ENCODE measurements at places on chromosomes 5 and 9.
A peak's percentile ranks its signal among the peaks of the same experiment; 100 is the strongest.

DNA sequence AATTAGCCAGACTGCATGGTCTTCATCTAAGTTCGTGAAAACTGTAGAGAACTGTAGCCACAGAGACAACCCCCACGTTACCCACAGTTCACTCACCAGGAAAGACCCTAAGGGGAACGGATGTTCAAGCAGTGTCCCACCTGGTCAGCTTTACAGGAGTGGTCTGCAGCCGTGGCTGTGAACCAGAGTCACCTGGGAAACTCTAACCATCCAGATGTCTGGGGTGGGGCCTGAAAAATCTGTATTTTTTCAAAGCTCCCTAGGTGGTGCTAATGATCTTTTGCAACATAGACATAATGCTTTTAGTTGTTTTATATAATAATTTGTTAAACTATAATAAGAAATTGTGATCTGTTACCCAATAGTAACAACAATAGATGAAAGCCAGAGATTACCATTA is 47.7 kb upstream of the ANGPTL2 start:
- DNase-seq = no peak

- no peak for DNase-seq
These were observed 35.3 kb downstream of the THBS4 start for GRCh38 chr5:80070338-80071056.

GRCh38 chr9:114428466-114428865 is 40.7 kb upstream of the AKNA start:
- DNase-seq = no peak

GRCh38 chr5:27242258-27242626 is 203.9 kb upstream of the CDH9 start:
- DNase-seq = no peak

DNA sequence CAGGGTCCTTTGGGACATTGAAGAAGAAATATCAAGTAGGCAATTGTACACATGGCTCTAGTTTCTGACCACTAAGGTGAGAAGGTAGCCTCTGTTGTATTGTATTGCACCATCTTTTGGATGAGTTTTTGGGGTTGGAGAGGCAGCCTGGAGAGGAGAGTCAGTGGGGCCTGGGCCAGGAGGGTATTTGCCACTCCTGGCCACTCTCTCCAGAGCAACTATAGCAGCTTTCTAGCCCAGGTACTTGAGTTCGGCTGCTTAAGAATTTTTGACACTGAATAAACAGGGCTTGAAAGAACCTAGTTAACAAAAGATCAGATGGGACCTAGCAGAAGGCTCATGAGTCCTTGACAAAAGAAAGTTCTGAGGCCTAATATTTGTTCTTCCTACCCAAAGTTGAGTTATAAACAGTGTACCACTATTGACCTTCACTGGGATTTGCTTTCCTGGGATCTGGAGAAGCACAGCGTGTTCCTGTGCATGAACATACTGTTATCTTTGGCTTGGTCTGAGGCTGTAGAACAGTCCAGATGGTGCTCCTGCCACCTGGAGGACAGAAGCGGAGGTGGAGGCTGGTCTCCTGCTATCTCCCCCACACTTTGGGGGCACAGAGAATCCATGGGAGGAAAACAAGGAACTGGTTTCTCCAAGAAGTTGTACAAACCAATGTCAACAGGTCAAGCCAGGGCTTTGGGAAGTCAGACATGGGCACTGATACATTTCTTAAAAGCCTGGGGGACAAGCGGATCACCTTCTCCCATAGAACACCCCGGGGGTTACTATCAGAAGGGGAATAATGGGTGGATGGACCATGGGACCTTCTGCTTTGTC is 110.4 kb upstream of the LIFR start:
- no peak for DNase-seq

DNA sequence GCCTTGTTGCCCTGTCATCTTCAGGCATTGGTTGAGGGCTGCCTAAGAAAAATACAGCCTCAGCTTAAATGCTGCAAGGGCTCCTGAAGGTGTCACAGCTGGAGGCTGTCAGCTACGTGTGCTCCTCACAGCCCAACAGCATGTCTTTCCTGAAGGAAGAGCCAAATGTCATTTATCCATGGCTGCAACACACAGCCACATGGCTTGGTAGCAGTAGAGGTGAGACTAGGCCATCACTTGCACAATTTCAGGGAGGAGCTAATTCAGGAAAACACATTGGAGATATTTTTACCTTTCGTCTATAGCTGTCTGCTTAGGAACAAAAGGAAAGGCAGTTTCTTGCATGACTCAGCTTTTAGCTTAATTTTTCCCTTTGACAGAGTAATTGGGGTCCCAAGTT is 260.7 kb downstream of the SYK start:
- DNase-seq = no peak

DNA sequence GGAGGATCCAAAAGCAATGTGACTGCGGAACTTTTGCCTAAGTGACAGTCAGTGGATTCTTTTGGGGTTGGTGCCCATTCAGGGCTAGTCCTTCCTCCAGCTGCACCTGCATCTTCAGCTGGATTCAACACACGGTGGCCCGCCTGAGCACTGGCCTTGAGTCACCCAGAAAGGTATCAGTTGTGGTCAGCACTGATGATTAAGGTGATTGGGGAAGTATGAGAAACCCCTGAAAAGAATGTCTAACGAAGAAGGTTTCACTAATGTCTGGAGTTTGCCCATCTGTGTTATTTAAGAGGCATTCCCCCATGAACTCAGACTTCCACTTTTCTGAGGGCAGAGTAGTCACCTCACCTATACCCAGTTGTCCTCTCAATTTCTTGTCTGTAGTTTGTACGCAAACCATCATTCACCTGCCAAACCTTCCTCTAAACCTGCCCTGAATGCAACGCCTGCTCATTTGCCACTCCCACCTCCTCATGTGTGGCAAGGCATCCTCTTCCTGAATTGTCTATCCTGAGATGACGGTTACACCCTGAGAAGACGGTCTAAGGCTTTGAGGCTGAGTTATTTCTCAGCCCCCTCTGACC is 27.2 kb downstream of the CSF2 start:
- peak; percentile 55 for DNase-seq

- DNase-seq = no peak
These were observed 178.3 kb downstream of the PDE4D start for GRCh38 chr5:59715228-59715627.

DNA sequence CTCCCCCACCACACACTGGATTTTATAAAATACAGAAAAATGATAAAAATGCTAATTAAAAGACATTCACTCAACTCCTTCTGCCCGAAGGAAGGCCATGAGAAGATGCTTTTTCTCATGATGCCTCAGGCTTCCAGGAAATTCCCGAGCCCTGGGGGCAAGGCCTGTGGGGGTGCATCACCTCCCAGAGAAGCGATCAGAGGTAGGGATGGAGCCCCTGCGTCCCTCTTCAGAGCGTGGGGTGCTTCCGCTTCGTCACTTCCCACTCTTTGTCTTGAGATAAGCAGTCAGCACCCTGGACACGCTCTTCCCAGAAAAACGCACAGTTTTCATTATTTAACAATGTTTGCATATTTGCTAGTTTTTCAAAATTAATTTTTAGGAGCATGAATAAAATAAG is 33.3 kb upstream of the SH3PXD2B start:
- DNase-seq = no peak

- no peak for DNase-seq
These were observed 7.5 kb downstream of the ZNF366 start for GRCh38 chr5:72499730-72500129.

DNA sequence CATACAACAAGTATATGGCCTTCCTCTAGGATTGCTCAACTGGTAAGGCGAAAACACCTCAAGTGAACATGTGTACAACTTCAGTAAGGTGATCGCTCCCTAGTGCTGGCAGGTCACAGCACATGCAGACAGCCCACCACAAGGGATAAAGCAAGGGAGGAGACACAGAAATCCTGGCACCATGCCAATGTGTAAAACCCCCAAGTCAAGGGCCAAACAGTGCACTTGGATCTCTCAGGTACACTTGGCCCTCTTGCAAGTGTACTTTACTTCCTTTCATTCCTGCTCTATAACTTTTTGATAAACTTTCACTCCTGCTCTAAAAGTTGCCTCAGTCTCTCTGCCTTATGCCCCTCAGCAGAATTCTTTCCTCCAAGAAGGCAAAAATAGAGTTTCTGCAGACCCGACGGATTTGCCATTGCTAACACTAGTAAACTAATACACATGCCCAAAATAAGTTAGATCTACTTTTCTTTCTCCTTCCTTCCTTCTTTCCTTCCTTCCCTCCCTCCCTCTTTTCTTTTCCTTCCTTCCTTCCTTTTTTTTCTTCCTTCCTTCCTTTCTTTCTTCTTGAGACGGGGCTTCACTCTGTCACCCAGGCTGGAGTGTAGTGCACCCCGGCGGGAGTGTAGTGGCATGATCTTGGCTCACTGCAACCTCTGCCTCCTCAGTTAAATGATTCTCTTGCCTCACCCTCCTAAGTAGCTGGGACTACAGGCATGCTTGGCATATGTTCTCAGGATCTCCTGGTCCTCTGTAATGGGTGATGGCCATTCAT is 6.8 kb upstream of the LNPEP start:
- DNase-seq = no peak

- DNase-seq = no peak
These were observed 708 bp upstream of the CSNK1G3 start for GRCh38 chr5:123511290-123511647.

DNA sequence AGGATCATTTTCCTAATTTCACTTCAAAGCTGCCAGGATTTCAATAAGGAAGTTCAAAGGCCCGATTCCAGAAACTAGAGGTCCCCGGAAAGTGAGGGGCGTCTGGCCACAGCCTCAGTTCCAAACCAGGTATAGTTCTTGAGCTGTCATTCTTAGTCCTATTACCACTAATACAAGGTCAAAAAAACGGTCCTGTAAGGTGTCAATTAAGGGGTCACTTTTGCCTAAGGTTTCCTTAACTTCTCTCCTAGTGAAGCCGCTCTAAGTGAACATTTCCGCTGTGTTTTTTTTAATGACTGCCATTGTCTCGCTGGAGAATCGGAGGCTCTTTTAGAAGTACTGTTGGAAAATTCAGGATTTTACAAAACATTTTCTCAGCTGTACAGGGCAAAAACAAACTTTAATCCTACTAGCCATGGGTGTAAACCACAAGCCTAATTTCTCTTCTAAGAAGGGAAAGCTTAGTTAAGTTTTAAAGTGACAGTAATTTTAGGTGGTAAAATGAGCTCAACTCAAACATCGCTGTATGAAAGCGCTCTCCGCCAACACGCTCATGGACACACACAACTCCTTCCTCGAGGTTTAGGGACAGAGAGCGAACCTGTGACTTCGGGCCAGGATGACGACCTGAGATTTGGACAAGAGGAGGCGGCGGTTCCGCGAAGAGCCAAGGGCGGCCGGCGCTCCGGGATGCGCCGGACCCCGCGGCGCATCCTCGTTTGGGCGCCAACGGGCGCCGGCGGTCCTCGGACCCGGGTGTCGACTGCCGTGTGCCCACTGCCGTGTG is 76.7 kb upstream of the IFNE start:
- no peak for DNase-seq

DNA sequence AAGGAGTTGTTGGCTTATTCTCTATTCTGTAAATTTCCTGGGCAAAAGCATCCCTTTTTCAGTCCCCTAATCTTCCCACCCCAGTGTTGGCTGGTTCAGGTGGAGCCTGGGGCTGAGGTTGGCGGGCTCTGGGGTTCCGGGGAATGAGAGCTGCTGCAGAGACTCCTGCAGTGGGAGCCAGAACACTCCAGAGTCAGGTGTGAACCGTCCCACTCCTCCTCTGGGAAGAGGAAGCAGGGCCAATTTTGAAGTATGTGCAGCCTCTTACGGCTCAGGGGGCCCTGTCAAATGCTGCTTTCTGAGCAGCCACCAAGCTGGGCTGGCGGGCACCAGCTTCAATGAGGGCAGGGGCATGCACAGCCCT is 42.8 kb downstream of the JADE2 start:
- no peak for DNase-seq

DNA sequence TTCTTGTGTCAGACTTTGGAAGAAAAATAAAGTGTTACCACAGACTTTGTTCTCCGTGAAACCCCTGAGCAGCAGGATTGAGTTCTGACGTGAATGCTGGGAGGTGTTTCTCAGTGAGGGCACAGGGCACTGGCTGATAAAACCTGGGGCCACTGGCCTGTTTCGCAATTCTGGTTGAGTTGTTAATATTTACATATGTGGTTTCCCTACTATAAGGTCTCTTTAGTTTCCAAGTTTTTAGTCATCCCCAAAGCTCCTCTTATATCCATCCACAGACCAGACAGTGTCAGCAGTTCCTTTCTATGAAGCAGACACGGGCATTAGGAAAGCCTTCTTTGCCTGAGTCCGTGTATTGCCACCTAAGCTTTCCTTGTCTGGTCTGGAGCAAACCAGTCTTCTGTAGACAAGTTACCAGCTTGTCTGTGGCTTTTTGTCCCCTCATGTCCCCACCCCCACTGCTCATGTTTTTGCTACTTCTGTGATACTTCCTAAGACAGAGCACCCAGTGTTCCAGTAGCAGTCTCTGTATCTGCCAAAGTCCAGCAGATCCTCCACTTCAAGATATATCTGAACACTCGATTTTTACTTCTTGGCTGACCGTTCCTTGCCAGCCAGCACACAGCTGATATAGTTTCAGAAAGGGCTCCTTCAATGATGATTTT is 42.0 kb downstream of the ACO1 start:
- DNase-seq = peak; percentile 25

- no peak for DNase-seq
These were observed 149.9 kb upstream of the PRR16 start for GRCh38 chr5:120314191-120314590.

- DNase-seq = peak; percentile 88
These were observed 226.9 kb downstream of the SMARCA2 start for GRCh38 chr9:2241836-2242741.

- DNase-seq = no peak
These were observed 85.9 kb upstream of the MAP3K1 start for GRCh38 chr5:56729488-56729887.

DNA sequence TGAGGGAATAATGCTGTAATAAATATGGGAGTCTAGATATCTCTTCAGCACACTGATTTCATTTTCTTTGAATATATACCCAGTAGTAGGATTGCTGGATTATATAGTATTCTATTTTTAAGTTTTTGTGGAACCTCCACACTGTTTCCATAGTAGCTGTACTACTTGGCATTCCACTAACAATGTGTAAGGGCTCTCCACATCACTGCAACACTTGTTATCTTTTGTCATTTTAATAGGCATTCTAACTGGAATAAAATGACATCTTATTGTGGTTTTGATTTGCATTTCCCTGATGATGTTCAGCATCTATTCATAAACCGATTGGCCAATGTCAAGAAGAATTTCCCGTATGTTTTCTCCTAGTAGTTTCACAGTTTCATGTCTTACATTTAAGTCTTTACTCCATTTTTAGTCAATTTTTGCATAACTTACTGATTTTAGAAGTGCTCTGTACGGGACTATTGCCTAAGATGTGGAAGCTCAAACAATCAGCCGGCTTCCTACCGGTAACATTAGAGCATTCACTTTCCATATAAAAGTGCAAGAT is 1078.8 kb downstream of the TAF11L14 start:
- DNase-seq = no peak
